ENCODE measurements at places on chromosomes 7 and 10.

DNA sequence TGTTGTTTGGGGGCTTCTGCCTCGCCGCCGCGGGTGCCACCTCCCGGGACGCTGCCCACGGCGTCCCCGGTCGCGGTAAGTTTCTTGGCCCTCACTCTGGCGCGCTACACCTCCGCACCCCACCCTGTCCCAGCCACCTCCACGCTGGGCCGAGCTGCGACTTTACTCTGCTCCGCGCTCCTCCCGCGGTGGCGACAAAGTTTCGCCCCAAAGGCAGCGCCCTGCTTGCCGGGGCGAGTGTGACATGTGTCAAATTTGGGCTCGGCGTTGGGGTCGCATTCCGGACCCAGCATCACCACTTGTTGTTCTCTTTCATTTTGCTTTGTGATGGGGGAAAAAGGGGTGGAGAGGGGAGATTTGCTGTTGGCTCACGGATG lies 167.7 kb upstream of the PPP1R3A start:
- no peak for DNase-seq

GRCh38 chr10:132232023-132232951 lies 45.5 kb downstream of the DPYSL4 start:
- DNase-seq = peak; percentile 18

- DNase-seq = no peak
These were observed 27.7 kb downstream of the EBF3 start for GRCh38 chr10:129936266-129936922.

DNA sequence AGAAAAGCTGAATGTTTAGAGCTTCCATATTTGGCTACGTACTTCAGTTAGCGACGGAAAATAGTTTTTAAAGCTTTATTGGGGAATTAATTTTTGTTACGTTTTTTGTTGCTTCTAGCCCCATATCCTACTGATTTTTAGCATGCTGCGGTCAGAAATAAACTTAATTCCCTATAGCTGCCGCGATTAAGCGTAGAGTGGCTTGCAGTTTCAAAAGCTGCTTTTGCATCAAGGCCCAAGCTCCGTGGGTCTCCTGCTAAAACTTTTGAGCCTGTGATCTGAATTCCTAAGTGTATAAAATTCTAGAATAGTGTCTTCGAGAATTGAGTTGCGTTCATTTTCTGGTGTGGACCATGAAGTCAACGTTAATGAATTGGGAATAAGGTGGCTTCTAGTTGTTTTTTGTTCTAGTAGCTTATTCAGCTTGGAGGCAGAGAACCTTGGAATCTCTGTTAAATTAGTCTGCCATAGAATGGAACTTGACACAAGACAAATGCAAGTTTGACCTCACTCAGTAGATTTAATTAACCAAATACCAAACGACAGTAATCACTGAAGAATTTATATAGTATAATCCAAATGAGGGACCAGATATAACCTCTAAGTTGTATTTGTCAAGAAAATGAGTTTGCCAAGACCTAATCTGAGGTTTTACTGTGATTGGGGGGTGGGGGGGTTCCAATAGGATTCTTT lies 977 bp downstream of the CALU start:
- no peak for DNase-seq

GRCh38 chr7:12257582-12257981 lies 46.5 kb downstream of the TMEM106B start:
- DNase-seq = peak; percentile 81

DNA sequence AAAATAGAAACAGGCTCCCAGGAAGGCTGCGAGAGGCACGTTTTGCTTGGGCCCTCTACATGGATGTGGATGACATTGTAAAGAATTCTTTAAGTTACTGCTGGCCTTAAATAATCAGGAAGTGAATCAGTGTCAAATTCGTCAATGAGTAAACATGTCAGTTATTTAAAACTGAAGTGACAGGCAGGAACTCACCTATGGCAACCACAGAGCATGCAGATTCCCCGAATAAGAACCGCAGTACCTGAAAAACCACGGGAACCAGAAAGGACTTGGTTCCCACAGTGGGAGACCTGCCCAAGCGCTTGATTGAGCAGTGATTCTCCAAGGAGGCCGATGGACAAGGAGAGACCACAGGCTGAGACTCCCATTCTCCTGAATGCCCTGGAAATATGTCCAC lies 351.2 kb upstream of the AKR1E2 start:
- DNase-seq = no peak

DNA sequence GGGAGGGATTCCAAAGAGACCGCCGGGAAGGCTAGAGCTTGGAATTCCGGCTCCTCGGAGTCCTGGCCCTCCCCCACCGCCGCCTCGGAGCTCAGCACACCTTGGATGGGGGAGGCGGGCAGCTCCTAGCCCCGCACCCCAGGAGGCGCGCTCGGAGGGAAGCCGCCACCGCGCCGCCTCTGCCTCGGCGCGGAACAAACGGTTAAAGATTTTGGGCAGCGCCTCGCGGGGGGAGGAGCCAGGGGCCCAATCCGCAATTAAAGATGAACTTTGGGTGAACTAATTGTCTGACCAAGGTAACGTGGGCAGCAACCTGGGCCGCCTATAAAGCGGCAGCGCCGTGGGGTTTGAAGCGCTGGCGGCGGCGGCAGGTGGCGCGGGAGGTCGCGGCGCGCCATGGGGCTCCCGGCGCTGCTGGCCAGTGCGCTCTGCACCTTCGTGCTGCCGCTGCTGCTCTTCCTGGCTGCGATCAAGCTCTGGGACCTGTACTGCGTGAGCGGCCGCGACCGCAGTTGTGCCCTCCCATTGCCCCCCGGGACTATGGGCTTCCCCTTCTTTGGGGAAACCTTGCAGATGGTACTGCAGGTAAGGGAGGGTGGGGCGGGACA lies at the start of gene CYP26A1:
CYP26A1 (plus strand) TSS at position 355 of the 608 bp plus-strand sequence; CDS start at position 397, 42 bp downstream.
- DNase-seq = no peak

- DNase-seq = no peak
These were observed 710.0 kb downstream of the LRMDA start for GRCh38 chr10:76141376-76141775.

DNA sequence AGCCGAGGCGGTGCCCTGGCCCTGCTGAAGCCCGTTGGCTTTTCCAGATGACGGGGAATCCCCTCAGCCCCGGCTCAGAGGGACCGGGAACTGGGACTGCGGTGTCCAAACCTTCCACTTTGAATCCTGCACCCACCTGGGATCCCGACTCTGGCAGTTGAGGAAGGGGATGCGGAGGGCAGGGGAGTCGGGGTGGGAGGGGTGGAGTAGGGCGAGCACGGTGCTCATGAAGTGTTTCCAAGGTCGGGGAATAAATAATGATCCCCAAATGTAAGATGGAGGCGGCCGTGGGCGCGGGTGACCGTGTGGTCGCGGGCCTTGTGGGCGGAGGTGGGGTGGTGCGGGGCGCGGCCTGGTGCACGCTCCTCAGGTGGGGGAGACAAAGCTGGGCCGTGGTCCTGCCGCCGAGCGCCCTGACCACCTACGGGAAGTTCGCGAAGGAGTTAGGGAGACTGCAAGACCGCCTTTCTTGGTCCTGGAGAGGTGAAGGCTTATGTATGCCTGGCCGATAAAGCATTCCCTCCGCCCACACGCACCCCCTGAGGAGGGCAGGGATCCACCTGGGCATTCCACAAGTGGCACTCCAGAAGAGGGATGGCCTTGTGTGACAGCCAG lies 1.4 kb downstream of the MTURN start:
- no peak for DNase-seq

DNA sequence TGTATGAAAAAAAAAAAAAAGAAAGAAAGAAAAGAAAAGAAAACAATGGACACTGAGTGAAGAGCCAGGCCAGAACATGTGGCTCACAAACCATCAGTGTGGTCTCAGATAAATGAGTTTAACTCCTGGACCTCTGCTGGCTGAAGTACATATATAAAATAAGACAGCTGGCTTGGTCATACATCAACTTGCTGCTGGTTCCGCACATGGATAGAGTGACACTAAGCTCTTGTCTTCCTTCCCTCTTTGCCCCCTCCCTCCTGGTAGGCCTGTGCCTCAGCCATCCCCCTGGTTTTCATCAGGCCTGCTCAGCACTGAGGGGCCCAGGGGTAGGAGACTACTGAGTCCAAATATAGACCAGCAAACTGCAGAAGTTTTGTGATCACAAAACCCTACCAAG lies 58.1 kb upstream of the DGKI start:
- no peak for DNase-seq

DNA sequence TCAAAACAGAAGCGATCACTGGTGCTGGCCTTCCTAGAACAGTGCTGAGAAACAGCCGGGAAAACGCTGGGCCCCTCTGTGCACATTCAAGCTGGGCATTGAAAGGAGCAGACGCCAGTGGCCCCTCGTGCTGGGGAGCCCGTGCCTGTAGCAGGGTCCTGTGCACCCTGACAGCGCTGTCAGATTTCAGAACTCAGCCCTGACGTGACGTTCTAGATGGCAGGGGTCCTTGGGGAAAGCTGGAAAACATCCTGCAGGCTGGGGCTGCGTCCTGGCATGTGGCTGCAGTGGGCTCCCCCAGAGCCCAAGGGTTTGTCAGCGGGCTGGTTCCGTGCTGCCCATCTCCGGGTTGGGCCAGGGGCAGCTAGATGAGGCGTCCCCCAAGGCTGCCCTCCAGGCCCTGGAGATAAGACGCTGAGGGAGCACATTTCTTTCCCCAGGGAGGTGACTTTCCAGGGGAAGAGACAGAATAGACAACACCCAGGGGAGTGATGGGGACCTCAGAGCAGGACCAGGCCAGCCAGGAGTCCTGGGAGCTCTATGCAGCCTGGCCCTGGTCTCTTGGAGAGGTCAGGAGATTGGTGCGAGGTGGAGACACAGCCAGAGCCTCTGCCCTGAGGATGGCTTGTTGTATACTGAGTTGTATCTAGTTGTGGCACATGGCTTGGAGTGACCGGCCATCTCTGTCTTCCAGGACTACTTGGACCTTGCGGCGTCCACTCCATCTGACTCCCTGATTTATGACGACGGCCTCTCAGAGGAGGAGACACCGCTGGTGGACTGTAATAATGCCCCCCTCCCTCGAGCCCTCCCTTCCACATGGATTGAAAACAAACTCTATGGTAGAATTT lies 12.1 kb upstream of the CSGALNACT2 start:
- no peak for DNase-seq

GRCh38 chr7:452226-452751 lies 67.4 kb downstream of the PDGFA start:
- DNase-seq = no peak

GRCh38 chr10:101319241-101319915 lies 34.6 kb upstream of the BTRC start:
- no peak for DNase-seq

GRCh38 chr10:111030042-111030750 lies 46.6 kb upstream of the ADRA2A start:
- DNase-seq = no peak

Data from CD4-positive, alpha-beta T cell treated with Interleukin-15 for 4 hours (primary cell).